ENCODE measurements at places on chromosomes 11 and 22.

DNA sequence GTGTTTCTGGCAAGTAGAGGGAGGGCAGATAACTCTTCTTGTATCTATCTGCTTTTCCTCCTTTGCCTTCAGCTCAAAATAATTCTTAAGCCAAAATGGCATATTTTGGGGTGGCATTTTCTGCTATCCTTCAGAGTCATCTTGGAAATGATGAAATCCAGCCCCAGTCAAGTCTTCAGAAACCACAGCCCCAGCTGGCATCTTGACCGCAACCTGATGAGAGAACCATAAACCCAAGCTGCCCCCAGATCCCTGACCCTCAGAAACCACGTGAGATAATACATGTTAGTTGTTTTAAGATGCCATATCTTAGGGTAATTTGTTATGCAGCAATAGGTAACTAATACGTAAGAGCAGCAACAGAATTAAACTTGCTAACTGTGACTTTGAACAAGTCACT lies 15.1 kb upstream of the PAMR1 start:
- DNase-seq: no peak
- H3K36me3 ChIP-seq: no peaks in the 10 kb centered on the region
- no peaks in the 10 kb centered on the region for H3K4me1 ChIP-seq
- no peak overlapping the region for H3K27ac ChIP-seq
- H3K4me3 ChIP-seq: no peak overlapping the region
- no peaks in the 10 kb centered on the region for H3K27me3 ChIP-seq

GRCh38 chr11:34915136-34916014 lies 804 bp downstream of the APIP start:
- peak overlapping the region; percentile 91 for H3K27ac ChIP-seq
- H3K36me3 ChIP-seq: peaks cover 20% of the 10 kb centered on the region
- H3K4me3 ChIP-seq: peak overlapping the region; percentile 95
- no peak for DNase-seq
- H3K4me1 ChIP-seq: peaks cover 27% of the 10 kb centered on the region

GRCh38 chr11:114619659-114620173 lies 24.1 kb upstream of the NXPE4 start:
- no peak for DNase-seq
- H3K27ac ChIP-seq: no peak overlapping the region
- no peaks in the 10 kb centered on the region for H3K4me1 ChIP-seq
- no peaks in the 10 kb centered on the region for H3K27me3 ChIP-seq
- no peak overlapping the region for H3K4me3 ChIP-seq
- H3K36me3 ChIP-seq: no peaks in the 10 kb centered on the region

- peaks cover 28% of the 10 kb centered on the region for H3K4me1 ChIP-seq
- no peak overlapping the region for H3K4me3 ChIP-seq
- H3K27ac ChIP-seq: no peak overlapping the region
- no peak for DNase-seq
- no peaks in the 10 kb centered on the region for H3K36me3 ChIP-seq
- H3K27me3 ChIP-seq: no peaks in the 10 kb centered on the region
Observed at GRCh38 chr11:68340784-68341556, 28.6 kb downstream of the LRP5 start.

DNA sequence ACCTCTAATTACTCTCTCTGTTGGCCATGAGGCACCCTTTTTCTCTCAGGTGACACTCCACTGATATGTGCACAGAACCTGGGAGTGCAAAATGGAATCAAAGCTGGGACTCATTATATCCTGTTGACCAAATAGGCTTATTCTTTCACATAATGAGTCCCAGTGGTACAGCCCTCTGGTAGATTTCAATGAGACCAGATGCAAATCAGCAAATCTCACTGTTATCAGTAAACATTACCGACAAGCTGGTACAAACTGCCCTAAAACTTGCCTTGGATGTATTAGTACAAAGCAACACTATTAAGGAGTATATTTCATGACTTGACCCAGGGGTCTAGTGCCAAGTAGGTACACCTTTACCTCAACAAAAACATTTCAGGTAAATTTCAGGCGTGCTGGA lies 128.3 kb downstream of the DDX10 start:
- H3K4me1 ChIP-seq: peaks cover 33% of the 10 kb centered on the region
- no peaks in the 10 kb centered on the region for H3K27me3 ChIP-seq
- no peak overlapping the region for H3K27ac ChIP-seq
- no peak overlapping the region for H3K4me3 ChIP-seq

- DNase-seq: no peak
- H3K27ac ChIP-seq: no peak overlapping the region
- H3K36me3 ChIP-seq: no peaks in the 10 kb centered on the region
- H3K27me3 ChIP-seq: no peaks in the 10 kb centered on the region
- H3K4me3 ChIP-seq: no peak overlapping the region
Observed at GRCh38 chr11:13297917-13298356, 20.3 kb downstream of the BMAL1 start.

- no peaks in the 10 kb centered on the region for H3K4me1 ChIP-seq
- H3K36me3 ChIP-seq: peaks cover 7% of the 10 kb centered on the region
- H3K27ac ChIP-seq: no peak overlapping the region
- H3K4me3 ChIP-seq: no peak overlapping the region
- H3K27me3 ChIP-seq: no peaks in the 10 kb centered on the region
Observed at GRCh38 chr11:83219095-83219494, 25.6 kb downstream of the ANKRD42 start.

- H3K4me3 ChIP-seq: no peak overlapping the region
- no peak overlapping the region for H3K27ac ChIP-seq
- DNase-seq: no peak
- H3K4me1 ChIP-seq: no peaks in the 10 kb centered on the region
Observed at GRCh38 chr11:127624306-127624856, 623.8 kb upstream of the KIRREL3 start.

- H3K4me3 ChIP-seq: peak overlapping the region; percentile 82
- no peaks in the 10 kb centered on the region for H3K27me3 ChIP-seq
- DNase-seq: peak; percentile 65
- H3K4me1 ChIP-seq: peaks cover 94% of the 10 kb centered on the region
- H3K27ac ChIP-seq: peak overlapping the region; percentile 91
Observed at GRCh38 chr11:2385156-2386151, 8.3 kb downstream of the CD81 start.

DNA sequence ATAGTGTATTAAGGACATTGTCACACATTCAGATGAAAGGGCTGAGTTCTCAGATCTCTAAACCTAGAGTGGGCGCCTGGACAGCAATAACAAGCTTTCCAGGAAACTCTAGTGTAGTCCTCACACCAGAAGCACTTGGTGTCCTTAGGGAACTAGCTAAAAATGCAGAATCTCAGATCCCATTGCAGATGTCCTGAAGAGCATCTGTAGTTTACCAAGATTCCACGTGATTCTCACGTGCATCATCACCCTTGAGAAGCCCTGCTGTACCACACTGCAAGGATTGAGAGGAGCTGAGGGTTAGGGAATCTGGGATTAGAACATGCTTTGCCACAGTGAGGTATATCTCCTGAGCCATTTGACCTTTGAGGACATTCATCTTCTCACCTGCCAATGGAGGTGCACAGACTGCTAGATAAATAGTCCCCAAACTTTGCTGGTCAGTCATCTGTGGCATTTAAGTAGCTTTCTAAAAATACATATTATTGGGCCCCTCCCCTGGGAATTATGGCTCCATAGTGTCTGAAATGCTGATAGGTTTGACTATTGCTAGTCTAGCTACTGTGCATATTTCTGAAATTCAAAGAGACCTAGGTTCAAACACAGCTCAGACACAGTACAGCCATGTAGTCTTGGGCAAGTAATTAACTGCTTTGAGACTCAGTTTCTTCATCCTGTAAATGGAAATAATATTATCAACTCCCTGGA lies 1068.9 kb downstream of the OPCML start:
- H3K36me3 ChIP-seq: no peaks in the 10 kb centered on the region
- no peaks in the 10 kb centered on the region for H3K27me3 ChIP-seq
- H3K4me3 ChIP-seq: no peak overlapping the region

DNA sequence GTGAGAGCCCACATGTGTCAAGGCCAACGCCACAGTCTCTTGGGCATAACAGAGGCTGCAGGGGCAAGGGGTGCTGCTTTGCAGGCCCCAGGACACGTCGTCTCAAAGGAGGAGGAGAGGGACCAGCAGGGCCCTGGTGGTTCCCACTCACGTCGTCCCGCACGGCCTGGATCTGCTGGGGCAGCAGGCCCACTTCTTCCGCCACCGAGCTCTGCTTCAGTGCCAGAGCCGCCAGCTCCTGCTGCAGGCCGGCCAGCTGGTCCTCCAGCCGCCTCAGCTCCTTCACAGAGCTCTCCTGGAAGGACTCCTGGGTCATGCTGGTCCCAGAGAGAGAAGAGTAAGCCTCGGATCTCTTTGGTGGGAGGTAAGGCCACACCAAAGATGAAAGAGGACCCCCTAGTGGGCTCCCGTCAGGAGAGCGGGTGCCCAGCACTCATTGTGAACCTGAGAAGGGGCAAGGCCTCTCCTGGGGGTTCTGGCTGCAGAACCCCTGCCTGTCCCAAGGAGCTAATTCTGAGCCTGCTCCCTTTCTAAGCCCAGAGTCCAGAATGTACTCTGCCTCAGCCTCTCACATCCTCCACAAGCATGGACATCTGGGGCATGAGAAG lies 15.6 kb downstream of the SUN2 start:
- DNase-seq: no peak
- H3K4me3 ChIP-seq: no peak overlapping the region
- H3K27me3 ChIP-seq: no peaks in the 10 kb centered on the region
- H3K36me3 ChIP-seq: peaks cover 94% of the 10 kb centered on the region
- H3K27ac ChIP-seq: no peak overlapping the region

GRCh38 chr11:108112057-108112456 lies 9.3 kb upstream of the ACAT1 start:
- H3K27ac ChIP-seq: no peak overlapping the region
- no peaks in the 10 kb centered on the region for H3K27me3 ChIP-seq
- DNase-seq: no peak
- no peaks in the 10 kb centered on the region for H3K4me1 ChIP-seq

DNA sequence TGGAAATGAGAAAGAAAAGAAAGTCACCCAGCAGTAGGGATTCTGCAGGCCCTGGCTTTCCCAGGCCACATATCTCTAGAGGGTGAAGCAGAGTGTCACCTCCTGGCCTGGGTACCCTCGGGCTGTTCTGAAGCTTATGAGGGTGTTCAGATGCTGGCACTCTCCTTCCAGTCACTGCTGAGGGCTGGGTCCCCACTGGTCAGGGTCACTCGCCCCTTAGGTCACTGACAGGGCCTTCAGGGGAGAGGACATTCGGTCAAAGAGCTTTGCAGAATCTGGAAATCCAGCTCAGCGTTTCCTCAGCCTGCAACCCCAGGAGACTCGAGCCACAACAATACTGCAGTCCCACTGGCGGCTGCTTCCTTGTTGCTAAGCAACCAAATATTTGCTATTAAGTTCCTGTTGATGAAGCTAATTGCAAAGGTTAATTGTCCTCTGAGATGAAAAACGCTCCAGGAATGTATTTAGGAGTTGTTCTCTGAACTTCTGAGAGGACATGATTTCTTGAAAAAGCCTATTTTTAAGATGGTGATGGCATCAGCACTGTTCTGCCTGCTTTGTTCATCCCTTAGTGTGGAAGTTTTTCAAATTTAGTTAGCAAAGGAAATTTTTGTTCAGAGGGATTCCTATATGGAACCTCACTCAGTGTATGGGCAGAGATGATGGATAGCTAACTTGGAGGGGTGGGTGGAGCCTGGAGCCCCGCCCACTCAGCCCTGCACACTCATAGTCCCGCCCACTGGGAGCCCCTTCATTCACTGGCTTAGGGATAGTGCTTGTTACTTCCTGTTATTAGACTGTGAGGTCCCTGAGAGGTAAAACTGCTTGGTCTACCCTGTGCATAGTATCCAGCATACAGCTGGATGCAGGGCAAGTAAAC lies 109.2 kb downstream of the CSNK2A3 start:
- H3K36me3 ChIP-seq: no peaks in the 10 kb centered on the region
- peaks cover 30% of the 10 kb centered on the region for H3K4me1 ChIP-seq
- peak; percentile 26 for DNase-seq
- no peaks in the 10 kb centered on the region for H3K27me3 ChIP-seq
- H3K27ac ChIP-seq: peak overlapping the region; percentile 64
- H3K4me3 ChIP-seq: peak overlapping the region; percentile 12

DNA sequence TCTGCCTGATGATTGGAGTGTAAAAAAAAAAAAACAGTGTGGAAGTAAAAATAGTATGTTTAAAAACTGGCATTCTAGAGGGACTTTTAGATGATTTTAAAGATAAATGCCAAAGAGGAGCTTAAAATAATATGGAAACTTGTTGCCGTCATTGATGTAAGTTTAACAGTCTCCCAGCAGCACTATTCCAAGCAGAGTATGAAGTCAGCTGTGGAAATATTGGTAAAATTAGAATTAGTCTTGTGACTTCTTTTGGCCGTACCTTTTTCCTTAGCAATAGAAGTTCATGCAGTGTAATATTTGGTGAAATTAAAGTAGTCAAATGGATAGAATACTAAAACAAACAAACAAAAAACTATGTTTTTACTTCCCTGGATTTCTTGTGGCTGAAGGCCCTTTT lies 134.9 kb downstream of the METTL15 start:
- H3K4me3 ChIP-seq: no peak overlapping the region
- no peak overlapping the region for H3K27ac ChIP-seq
- H3K36me3 ChIP-seq: peaks cover 10% of the 10 kb centered on the region
- no peaks in the 10 kb centered on the region for H3K4me1 ChIP-seq
- no peaks in the 10 kb centered on the region for H3K27me3 ChIP-seq

DNA sequence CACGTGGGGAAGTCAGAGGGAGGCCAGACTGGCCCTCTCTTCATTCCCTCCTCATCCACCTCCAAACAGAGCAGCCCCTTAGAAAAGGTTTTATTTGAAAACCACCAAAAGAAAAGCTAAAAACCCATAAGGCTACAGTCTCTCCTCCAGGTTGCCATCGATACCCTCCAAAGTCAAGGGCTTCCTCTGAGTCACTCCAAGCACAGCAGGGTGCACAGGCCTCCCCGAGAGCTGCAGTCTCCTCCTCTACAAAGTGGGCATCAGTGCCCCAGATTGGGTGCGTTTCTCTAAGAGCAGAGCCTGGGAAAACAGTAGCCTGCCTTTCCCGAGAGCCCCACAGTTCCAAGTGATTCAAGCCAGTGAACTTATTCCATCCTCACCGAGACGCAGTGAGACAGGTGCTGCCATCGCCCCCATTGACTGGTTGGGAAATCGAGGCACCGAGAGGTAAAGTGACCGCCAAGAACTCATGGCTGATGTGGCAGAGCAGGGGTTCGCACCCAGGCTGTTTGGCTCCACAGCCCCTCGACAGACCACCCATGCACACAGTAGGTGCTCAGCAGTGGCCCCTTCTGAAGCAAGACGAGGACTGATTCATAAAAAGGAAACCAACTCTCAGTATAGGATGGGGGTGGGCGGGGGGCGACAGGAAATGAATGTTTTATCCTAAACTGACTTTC lies 91.7 kb upstream of the SHISAL1 start:
- no peaks in the 10 kb centered on the region for H3K4me1 ChIP-seq
- H3K27ac ChIP-seq: no peak overlapping the region
- no peak for DNase-seq
- H3K36me3 ChIP-seq: no peaks in the 10 kb centered on the region
- peaks cover 3% of the 10 kb centered on the region for H3K27me3 ChIP-seq
- no peak overlapping the region for H3K4me3 ChIP-seq

GRCh38 chr11:33868647-33869461 lies 23.0 kb downstream of the LMO2 start:
- H3K27me3 ChIP-seq: no peaks in the 10 kb centered on the region
- peak overlapping the region; percentile 41 for H3K27ac ChIP-seq
- H3K36me3 ChIP-seq: peaks cover 3% of the 10 kb centered on the region
- H3K4me3 ChIP-seq: peak overlapping the region; percentile 80
